ENCODE measurements at places on chromosomes 12 and 14.

GRCh38 chr12:4228122-4228580, 45.4 kb upstream of the CCND2 start:
- no peak for DNase-seq

- no peak for DNase-seq
Observed at GRCh38 chr12:2211119-2211518, 158.3 kb downstream of the CACNA1C start.

DNA sequence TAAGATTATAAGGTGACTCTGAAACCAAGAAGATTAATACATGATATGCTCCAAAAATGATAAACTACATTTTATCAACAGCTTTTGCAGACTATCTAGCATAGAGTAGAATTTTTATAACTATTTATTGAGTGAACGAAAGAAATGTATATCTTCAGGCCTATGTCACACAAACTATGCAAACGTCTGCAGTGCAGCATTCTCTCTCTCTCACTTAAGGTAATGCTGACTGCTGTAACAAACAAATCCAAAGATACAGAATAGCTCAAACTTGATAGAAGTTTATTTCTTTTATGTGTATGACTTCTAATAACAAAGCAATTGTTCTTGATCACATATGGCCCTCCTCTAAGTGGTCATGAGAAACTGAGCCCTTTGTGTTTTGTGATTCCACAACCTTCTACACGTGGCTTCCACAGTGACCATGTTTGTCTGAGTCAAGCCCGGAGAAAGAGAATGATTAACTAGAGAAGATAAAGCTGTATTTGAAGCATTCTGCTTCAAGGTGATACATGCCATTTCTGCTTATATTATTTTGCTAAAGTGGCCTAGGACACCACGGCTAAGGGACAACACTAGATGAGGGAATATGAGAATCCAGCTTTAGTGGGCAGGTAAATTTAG, 1352.7 kb upstream of the TMEM132C start:
- no peak for DNase-seq

- DNase-seq: no peak
Observed at GRCh38 chr14:23430016-23430722, 5.3 kb downstream of the MYH7 start.

DNA sequence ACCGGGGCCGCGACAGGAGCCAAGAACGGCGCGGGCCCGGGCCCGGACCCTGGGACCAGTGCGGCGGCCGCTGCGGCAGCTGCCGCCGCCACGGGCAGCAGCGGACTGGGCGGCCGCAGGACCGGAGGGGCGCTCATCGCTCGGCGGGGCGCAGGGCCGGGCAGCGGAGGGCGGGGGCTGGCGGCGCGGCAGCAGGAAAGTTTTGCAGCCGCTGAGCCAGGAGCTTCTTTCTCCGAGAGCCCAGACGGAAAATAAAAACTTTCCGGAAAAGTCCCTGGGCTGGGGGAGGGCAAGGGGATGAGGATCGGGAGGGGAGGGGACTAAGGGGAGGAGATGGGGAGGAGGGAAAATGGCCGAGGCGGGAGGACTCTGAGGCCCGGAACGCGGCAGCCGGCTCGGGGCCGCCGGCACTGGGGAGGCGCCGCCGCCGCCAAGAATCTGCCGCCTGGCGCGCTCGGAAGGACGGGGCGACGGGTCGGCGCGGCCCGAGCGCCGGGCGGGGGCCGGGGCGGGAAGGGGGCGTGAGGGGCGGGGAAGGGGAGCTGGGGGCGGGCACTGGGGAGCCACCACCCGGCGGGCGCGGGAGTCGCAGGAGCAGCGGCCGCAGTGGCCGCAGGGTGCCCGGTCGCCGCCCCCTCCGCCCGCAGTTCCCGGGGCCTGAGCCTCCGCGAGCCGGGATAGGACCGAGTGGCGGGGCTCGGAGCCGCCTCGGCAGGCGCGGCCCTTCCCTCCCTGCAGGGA, at the start of gene PRKD1:
Gene PRKD1 (minus strand): TSS at position 472 of the 741 bp plus-strand sequence.
- no peak for DNase-seq

DNA sequence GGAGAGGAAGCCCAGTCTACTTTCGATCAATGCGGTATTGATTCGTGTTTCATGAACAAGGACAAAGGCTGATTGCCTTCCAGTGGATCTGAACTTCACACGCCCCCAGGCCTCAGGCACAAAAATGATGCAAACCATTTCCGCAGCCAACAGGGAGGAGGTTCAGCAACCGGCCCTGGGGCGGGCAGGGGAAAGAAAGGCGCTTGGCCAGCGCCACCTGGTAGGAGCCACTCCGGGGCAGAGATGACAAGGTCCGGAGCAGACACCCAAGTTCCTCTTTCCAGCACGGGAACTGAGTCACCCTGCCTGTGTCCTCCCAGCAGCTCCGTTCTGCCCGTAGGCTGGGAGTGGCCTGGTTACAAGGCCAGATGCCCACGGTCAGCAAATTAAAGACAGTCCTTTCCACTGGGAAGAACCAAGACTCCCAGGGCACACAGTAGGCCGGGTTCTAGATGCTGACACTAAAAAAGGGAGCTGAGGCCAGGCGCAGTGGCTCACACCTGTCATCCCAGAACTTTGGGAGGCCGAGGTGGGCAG, 136.3 kb downstream of the SCARB1 start:
- peak; percentile 34 for DNase-seq

GRCh38 chr14:90837355-90837754, 21.1 kb upstream of the TTC7B start:
- no peak for DNase-seq

- no peak for DNase-seq
Observed at GRCh38 chr14:88210426-88210825, 112.6 kb downstream of the KCNK10 start.

DNA sequence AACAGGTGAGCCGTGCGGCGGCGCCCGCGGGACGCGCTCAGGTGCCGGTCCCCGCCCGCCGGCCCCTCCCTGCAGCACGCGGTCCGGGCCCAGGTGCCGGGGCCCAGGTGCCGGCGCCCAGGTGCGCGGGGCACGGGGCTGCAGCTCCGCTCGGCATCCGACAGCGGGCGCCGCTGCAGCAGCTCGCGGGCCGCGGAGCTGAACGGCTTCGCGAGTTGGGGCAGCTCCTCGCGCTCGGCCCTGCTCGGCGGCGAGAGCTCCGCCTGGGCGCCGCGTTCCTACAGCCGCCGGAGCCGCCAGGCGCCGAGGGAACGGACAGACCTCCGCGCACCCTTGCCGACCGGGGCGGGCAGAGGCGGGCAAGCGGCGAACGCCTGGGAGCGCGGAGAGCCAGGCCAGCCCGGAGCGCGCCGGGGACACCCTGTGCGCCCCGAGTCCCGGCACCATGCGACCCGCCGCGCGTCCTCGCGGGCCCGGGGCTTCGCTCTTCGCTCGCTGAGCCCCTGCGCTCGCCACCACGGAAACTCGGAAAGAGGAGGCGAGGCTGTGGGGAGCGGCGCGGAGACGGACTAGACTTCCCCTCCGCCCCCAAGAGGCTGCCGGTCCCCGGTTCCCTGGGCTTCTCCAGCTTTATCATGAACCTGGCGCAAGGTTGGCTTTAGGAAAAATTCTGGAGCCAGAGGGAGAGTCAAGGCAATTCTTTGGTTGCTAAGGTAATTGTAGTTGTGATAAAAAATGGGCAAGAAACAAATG, at the start of gene RGS6:
Gene RGS6 (plus strand): TSS at position 201 of the 753 bp plus-strand sequence.
- DNase-seq: no peak

- no peak for DNase-seq
Observed at GRCh38 chr12:67446716-67447115, 177.6 kb downstream of the CAND1 start.

DNA sequence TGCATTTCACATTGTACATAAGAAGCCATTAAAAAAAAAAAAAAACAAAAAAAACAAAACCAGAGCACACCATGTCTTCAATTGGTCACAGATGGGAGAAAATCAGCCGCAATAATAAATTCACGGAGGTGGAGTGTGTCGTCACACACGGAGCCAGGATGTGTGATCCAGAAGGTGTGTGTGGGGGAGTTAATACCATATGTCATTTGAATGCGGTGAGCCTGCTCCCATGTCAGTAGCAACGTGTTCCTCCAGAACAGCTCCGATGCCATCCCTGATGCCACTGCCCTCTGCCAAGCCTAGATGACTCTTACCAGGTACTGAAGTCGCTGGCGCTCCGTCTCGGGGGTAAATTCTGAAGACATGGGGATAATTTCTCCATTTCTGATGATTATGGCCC, 197.8 kb downstream of the PPM1H start:
- no peak for DNase-seq

DNA sequence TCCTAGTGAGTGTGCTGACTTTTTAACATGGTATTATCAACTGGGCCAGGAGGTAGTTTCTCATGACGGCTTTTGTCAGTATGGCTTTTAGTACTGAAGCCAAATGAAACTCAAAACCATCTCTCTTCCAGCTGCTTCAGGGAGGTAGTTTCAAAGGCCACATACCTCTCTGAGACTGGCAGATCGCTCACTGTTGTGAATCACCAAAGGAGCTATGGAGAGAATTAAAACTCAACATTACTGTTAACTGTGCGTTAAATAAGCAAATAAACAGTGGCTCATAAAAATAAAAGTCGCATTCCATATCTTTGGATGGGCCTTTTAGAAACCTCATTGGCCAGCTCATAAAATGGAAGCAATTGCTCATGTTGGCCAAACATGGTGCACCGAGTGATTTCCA, 141.1 kb downstream of the HMGA2 start:
- DNase-seq: no peak

GRCh38 chr14:104138098-104138717, at the start of gene KIF26A:
Gene KIF26A, plus strand, starts transcription at chr14:104138587. Its CDS starts 136 bp downstream, at chr14:104138723.
- DNase-seq: no peak

DNA sequence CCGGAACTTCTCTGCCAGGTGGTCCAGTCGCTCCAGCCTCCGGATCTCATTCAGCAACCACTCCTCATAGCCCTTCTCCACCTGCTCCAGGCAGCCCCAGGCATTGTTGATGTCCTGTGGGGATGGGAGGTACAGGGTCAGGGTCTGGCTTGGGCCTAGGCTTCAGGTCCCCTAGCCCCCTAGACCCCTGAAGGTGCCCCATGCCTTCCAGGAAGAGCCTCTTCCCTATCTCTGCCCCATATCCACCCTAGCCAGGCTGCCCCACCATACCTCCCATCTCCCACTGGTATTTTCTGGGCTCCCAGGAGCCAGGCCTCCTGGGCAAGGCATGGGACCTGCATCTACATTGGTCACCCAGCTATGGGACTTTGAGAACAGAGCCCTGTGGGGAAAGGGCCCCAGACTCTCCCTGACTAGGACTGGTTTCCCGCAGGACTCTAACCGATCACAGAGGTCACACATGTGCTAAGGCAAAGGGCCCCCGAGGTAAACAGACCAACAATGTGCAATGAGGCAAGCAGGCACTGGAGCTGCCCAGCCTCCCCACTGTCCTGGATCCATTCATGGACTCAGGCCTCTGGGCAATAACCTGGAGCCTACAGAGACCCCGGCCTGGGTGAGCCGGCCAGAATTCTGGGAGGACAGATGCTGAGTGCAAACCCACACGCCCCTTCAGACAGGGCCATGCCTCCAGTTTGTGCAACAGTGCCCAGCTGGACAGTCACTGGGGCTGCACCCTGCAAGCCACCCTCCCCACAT, 88.8 kb downstream of the ACTN1 start:
- DNase-seq: no peak

GRCh38 chr12:2297004-2297403, 244.2 kb downstream of the CACNA1C start:
- DNase-seq: no peak

GRCh38 chr14:80313806-80314205, 102.5 kb upstream of the DIO2 start:
- no peak for DNase-seq

GRCh38 chr12:95601091-95601961, 50.0 kb upstream of the USP44 start:
- no peak for DNase-seq

GRCh38 chr12:117844114-117844830, 124.5 kb downstream of the KSR2 start:
- no peak for DNase-seq

GRCh38 chr12:130016986-130017385, 113.2 kb upstream of the TMEM132D start:
- no peak for DNase-seq

DNA sequence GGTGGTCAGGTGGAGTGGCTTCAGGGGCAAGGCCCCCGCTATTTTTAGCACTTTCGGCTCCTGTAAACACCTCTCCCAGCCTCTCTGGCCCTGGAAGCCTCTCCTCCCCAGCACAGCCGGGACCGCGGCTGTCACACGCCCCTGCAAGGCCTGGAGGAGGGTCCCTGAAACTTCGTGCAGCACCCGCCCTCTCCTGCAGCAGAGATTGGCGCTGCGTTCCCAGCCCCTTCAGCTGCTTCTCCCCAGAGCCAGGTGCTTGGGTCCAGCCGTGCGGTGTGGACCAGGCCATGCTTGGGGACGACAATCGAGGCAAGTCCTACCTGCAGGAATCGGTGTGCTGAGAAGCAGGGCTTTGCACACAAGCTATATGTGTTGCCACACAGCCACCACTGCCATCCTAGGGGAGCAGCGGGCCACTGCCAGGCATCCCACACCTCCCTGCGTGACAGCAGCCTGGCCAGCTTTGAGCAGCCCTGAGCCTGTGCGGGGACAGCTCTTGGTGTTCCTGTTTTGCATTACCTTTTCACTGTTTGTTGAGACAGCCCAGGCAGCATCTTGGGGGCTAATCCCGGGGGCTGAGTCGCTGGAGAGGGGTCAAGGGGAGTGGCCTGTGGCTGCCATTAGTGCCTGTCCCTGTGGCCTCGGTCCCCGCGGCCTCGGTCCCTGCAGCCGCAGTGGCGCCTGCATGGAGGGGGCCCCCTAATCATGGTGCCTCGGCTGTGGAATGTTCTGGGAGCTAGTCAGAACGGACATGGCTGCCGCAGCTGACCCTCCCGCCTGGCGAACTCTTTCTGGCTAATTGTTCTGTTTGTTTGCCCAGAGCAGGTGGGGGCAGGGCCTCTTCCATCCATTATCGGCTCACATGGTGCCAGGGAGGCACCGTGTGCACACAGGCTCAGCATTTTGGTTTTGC, 27.6 kb upstream of the TRAF3 start:
- no peak for DNase-seq

GRCh38 chr12:96383991-96384390, 16.2 kb downstream of the CDK17 start:
- DNase-seq: no peak

GRCh38 chr14:24232645-24233537, at the start of gene GMPR2:
Gene GMPR2, plus strand, starts transcription at chr14:24232929. Its CDS starts 325 bp downstream, at chr14:24233254.
- peak; percentile 32 for DNase-seq

- DNase-seq: no peak
Observed at GRCh38 chr14:64628940-64629408, 75.2 kb upstream of the PLEKHG3 start.

DNA sequence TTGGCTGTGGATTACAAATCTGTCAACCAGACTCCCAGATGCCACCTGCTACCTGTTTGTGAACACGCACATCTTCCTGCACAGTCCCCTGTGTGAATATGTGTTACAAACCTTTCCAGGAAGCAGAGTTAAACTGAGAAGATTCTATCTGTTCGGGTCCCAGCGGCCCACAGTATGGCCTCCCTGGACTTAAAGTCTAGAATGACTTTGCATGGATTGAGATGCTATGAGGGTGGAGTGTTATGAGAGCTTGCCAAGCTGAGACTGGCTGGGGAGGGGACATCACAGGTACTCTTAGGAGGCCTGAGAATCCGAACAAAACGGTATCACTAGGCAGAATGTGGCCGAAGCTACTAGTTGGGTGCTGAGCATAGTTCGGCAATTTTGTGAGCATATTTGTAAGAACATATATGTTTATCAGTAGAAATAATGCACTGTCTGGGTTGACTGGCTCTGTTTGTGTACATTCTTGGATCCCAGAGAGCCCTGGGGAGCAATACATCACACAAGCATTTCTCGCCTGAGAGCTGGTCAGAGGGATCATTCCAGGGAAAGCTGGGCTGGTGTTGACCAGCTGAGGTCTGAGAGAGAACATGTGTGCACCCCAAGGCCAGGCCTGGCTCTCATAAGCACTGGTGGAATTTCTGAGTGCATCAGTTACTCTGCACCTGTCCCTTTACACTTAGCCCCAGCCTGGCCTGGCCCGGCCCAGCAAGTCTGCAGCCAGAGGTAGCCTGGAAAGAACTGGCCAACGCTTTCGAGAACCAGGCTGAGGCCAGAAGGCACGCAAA, 29.8 kb upstream of the LTBP2 start:
- DNase-seq: no peak

All from CD4-positive, alpha-beta T cell treated with Interleukin-17A for 1 hour (primary cell).